ENCODE measurements at places on chromosomes 5 and 9. TPM values are rescaled to one million over a fixed set of nuclear protein-coding genes. Genes with fewer than 3 reads are reported as not detected.
A peak's percentile ranks its signal among the peaks of the same experiment; 100 is the strongest.

- DNase-seq, result no peak
These were observed 153.6 kb upstream of the CD180 start for GRCh38 chr5:67350185-67350584.

- DNase-seq, result peak; percentile 84
These were observed 851 bp downstream of the NACC2 start for GRCh38 chr9:136093995-136094881.

DNA sequence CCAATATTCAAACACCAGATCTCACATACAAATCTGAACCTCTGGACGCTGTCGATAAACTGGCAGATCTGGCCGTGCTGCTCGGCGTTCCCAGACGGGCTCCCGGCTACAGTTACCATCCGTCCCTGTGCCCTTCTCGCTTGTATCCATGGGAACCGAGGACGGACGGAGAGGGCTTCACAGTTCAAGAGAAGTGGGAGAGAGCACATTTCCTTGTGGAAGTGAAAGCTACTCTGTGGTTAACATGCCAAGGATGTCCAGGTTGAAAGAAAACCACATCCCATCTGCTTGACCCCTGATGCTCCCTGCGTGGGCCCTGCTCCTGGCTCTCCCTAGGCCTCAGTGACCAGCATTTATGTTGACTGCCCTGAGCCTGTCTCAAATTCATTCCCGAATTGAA is 6.3 kb upstream of the DBN1 start:
- DNase-seq, result no peak

DNA sequence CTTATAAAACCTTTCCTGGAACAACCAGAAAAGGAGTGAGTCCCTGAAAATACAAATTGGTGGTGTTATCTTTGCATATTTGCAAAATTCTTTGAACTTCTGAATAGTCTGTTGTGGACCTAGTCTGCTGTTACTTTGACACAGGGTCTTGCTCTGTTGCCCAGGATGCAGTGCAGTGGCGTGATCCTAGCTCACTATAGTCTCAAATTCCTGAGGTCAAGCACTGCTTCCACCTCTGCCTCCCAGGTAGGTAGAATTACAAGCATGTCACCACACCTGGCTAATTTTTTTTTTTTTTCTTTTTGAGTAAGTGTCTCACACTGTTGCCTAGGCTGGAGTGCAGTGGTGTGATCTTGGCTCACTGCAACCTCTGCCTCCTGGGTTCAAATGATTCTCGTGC is 43.7 kb upstream of the SPRY4 start:
- DNase-seq, result no peak

- peak; percentile 83 for DNase-seq
These were observed 1.3 kb downstream of the MOB3B start for GRCh38 chr9:27528076-27528885.

DNA sequence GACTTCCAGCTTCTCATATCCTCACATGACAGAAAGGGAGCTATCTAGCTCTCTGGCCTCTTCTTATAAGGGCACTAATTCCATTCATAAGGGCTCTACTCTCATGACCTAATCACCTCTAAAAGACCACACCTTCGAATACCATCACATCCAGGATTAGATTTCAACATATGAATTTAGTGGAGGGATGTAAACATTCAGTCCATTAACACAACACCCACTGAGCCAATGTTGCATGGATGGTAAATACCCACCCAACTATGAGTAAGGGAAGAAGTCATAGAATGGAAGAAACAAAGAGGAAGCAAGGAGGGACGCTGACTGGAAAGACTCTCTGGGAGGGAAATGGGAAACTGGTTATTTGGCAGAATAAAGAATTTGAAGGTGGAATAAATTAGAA is 112.6 kb upstream of the CCDC112 start:
- no peak for DNase-seq

DNA sequence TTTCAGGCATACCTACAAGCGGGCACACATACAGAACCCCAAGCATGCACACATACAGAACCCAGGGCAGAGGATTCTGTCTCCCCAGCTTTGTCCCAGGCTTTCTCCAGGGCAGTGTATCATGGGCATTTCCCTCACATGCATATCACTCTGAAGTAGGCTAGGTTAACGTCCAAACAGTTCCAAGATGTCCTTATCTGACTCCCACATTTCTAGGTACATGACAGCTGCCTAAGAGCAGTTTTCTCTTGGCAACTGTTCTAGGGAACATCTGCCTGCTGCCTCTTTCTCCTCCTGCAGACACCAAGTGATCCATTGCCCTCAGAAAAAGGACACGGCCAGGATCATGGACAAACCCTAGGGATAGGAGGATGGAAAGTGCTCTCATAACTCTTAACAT is 84.9 kb upstream of the NR3C1 start:
- no peak for DNase-seq

GRCh38 chr5:61319388-61320146 is 12.5 kb upstream of the ZSWIM6 start:
- DNase-seq, result no peak

GRCh38 chr5:127957183-127957582 is 126.4 kb upstream of the SLC12A2 start:
- peak; percentile 62 for DNase-seq

- DNase-seq, result no peak
These were observed 298.0 kb upstream of the PIK3R1 start for GRCh38 chr5:67917561-67917960.

DNA sequence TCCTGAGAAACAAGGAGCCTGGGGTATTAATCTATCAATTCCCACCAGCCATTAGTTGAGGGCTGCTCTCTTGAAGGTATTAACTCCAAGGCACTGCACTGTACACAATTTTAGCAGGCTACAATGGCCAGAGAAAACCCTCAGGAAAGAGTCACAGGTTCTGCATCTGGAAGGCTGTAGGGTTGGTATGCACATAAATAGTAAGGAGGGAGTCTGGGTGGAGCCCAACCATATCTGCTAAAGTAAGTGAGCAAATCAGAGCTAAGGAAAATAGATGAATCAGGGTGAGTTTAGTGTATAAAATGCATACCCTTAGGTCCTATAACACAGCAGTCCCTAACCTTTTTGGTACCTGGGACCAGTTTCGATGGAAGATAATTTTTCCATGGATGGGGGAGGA is 18.2 kb downstream of the TMEM215 start:
- no peak for DNase-seq

GRCh38 chr5:154384480-154385235 is 61.1 kb upstream of the SAP30L start:
- DNase-seq, result no peak

GRCh38 chr9:33415501-33416038 is 13.2 kb upstream of the AQP7 start:
- DNase-seq, result peak; percentile 83

- DNase-seq, result no peak
These were observed 16.4 kb upstream of the C5orf47 start for GRCh38 chr5:173972607-173972924.

DNA sequence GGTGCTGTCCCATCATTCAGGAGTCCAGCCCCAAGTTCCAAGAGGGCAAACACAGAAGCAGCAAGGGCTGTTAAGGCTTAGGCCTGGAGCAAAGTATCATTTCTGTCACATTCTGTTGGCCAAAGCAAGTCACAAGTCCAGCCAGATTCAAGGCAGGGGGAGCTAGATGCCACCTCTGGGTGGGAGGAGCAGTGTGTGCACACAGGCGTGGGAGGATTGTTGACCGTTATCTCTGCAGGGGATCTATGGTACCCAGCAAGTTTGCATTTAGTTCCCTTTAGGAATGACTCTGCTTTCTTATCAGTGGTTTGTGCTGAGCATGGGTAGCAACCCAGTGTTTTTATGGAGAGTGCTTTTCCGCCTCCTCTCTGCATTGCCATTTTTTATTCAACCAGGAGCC is 278.9 kb downstream of the NR3C1 start:
- no peak for DNase-seq

DNA sequence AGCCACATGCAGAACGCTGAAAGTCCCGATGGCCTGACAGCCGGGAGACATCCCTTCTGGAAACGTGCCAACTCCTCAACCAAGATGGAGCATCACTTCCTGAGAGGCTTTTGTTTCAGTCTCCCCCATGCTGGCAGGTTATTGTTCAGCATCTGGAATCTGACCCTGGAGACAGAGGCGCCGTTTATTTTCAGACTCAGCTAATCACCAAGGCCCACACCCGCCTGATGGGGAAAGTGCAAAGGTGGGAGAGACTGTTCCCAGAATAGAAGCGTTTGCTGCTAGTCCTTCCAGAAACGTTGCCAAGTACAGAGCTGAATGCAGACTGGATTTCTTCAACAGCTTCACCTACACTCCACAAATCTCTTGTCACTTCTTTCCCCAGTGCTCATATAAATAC is 41.8 kb upstream of the S1PR3 start:
- peak; percentile 51 for DNase-seq

- no peak for DNase-seq
These were observed 166.4 kb upstream of the SPRY4 start for GRCh38 chr5:142491270-142491669.

- no peak for DNase-seq
These were observed at the start of gene CCL19 for GRCh38 chr9:34690983-34691935. Gene CCL19 (minus strand): TSS chr9:34691276. CDS start chr9:34691139, 137 bp downstream.

GRCh38 chr5:92330365-92330764 is 947.2 kb upstream of the ARRDC3 start:
- DNase-seq, result no peak

DNA sequence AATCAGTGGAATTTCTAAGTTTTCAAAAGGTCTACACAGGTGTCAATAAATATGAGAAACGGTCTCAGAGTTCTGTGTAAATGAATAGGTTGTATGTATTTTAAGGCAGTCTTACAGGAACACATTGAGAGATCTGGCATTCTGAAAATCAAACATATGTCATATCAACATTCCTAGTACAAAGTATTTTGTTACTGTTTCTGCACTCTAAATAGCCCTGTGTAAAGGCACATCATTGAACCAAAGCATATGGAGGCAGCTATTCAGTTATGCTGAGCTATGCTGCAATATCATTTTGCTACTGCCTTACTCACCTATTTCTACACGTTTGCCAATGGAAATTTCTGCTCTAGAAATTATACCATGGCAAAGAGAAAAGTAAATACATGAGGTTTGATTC is 379.1 kb downstream of the KIAA0825 start:
- DNase-seq, result no peak

DNA sequence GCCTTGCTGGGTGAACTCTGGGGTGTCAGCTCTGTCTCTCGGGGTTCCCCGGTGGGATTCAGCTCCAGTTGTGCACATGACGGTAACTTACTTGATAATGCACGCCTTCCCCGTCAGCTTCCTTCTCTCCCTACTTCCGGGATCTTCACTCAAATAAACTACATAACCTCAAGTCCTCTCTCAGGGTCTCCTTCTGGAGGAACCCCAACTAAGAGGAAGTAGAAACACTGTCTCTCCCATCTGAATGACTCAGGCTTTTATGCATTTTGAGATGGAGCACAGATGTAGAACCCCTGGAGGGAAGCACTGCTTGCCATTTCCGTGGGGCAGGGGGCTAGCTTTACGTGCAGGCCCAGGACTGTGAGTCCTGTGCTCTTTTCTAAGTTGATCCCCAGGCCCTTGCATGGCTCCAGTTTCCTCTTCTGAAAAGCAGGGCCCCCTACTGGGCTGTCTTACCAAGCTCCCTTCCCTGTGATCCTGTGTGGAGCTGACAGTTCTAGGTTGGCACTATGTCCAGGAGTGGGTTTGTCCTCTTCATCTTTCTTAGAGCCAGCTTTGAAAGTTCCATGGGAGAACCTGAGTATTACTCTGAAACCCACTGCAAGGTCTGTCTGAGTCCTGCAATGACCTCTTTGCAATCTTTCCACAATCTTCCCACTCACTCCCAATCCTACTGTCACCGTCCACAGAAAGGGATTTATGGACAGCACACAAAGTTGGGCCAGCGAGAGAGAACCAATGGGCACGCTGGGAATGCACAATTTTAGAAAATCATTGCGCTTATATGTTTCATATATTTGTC is 17.7 kb downstream of the S1PR3 start:
- DNase-seq, result no peak

GRCh38 chr5:122392224-122392623 is 80.2 kb downstream of the SNCAIP start:
- DNase-seq, result no peak

- no peak for DNase-seq
These were observed 46.5 kb upstream of the GFPT2 start for GRCh38 chr5:180399401-180400215.

DNA sequence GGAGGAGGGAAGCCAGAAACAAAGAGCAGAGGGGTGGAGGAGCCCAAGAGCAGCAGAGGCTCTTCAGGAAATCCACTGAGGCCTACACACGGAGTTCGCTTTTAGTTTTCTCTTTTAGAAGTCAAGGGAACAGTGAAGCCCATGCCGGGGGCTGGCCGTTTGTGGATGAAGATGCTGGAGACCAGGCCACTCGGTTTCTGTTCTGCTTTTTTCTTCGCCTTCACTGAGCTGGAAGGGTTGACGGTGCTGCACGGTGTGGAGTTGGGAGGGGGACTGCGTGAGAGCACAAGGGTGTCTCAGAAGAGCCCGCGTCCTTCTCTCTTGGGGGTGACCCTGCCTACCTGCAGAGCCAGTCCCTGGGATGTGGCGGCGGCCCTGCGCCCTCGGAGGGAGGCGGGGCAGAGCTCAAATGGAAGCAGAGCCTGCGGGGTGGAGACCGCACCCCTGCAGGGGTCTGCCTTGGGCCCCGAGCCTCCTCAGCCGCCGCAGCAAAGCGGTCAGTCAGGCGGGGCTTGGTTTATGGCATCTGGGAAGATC is 68.5 kb upstream of the CACNA1B start:
- no peak for DNase-seq

- no peak for DNase-seq
These were observed 336.5 kb downstream of the DIRAS2 start for GRCh38 chr9:90306158-90306557.

- DNase-seq, result no peak
These were observed 89.3 kb downstream of the COL5A1 start for GRCh38 chr9:134730761-134731496.

GRCh38 chr5:125877248-125877647 is 546.0 kb upstream of the GRAMD2B start:
- DNase-seq, result no peak

GRCh38 chr5:157743163-157744050 is at the start of gene LSM11:
Gene LSM11 (plus strand): TSS chr5:157743712. CDS start chr5:157743751, 39 bp downstream.
- peak; percentile 92 for DNase-seq

DNA sequence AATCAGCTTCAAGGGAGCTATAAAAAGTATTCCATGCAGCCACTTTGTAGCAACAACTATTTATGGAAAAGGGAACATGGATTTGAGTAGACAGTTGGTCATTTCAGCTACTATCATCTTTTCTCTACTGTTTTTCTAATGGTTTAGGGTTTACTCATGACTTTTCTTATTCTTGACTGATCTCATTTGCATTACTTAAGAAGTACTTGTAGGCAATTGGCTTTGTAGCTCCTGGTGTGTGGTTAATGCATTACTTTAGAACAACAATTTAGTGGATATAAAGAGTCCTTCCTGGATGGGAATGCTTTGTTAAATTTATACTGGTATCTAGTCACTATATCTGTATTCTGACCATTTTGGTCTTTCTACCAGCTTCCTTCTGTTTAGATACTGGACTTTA is 59.8 kb upstream of the NTRK2 start:
- DNase-seq, result no peak

GRCh38 chr5:68260467-68260866 is 44.9 kb downstream of the PIK3R1 start:
- DNase-seq, result no peak

The HTR4 gene
- 8.8 TPM for total RNA-seq

The MRPL50 gene
- total RNA-seq, result 15.0 TPM

The PCDHB8 gene
- 6.1 TPM for total RNA-seq

The ZNF454 gene
- 2.0 TPM for total RNA-seq

The DMRT3 gene
- not detected for total RNA-seq

The PGM5 gene
- total RNA-seq, result 276 TPM

The CNTNAP3B gene
- total RNA-seq, result 15.4 TPM

The CCNJL gene
- total RNA-seq, result 5.6 TPM

The SPINK1 gene
- total RNA-seq, result not detected

The TOR2A gene
- 5.1 TPM for total RNA-seq

The CDH18 gene
- total RNA-seq, result not detected
